Daoy (cell line): ENCODE measurements at places on chromosomes 3 and 15. TPM values are rescaled to one million over a fixed set of nuclear protein-coding genes. Genes with fewer than 3 reads are reported as not detected.
A peak's percentile ranks its signal among the peaks of the same experiment; 100 is the strongest.

The DNAH12 gene
- 0.06 TPM in 1 of 2 replicates, not detected in the other for total RNA-seq

The GABRB3 gene
- total RNA-seq: 3.3 and 6.6 TPM in 2 replicates

The CNTN3 gene
- 0.09 and 0.34 TPM in 2 replicates for total RNA-seq

The WNT7A gene
- 0.09 and 0.29 TPM in 2 replicates for total RNA-seq

The ACKR4 gene
- not detected in 2 replicates for total RNA-seq

The ANKUB1 gene
- not detected in 2 replicates for total RNA-seq

The CILP gene
- total RNA-seq: 0.03 TPM in 1 of 2 replicates, not detected in the other

The B2M gene
- 1,867 and 2,010 TPM in 2 replicates for total RNA-seq

The FAM43A gene
- total RNA-seq: 69.2 and 82.0 TPM in 2 replicates

The PLCH1 gene
- 1.5 and 2.0 TPM in 2 replicates for total RNA-seq

The OSTN gene
- total RNA-seq: 0.11 TPM in 1 of 2 replicates, not detected in the other

The DNAJA4 gene
- 1.6 TPM in 1 of 2 replicates, not detected in the other for total RNA-seq

The PRRT3 gene
- total RNA-seq: 0.46 and 0.57 TPM in 2 replicates

The POPDC2 gene
- total RNA-seq: 0.17 TPM in 1 of 2 replicates, not detected in the other

The UROC1 gene
- not detected in 2 replicates for total RNA-seq

DNA sequence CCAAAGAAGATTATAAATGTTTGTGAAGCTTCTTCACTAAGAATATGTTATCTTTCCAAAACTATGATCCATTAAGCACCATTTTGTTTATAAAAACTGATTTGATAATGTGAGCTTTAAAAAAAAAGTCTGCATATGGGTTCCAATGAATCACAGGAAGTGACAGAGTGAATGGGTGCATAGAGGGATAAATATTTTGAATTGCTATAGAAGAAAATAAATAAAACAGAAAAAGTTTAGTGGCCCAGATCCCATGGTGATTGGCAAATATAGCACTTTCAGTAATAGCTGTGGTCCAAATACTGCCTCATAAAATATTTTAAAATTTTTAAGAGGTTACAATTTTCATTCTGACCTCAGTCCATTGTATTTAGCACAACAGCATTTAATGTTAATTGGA lies 19.2 kb downstream of the CPA3 start:
- no peak for DNase-seq

DNA sequence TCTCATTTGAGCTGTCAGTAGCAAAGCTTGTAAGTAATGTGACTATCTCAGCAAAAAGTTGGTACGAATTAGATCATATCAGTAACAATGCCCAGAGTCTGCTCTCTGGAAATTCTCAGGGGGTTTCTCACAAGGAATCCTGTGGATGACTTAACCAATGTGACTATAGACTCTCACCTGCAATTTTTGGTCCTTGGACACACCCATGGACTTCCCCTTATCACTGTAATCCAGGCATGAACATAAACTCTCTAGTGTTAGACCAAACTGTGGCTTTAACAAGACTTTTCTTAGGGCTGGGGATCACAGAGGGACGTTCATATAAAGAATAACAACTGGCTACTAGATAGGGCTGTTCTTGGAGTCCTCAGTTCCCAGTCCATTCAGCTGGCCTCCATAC lies 3.9 kb upstream of the ZNF80 start:
- no peak for DNase-seq

GRCh38 chr3:178297740-178298139 lies 238.5 kb upstream of the KCNMB2 start:
- DNase-seq: no peak

DNA sequence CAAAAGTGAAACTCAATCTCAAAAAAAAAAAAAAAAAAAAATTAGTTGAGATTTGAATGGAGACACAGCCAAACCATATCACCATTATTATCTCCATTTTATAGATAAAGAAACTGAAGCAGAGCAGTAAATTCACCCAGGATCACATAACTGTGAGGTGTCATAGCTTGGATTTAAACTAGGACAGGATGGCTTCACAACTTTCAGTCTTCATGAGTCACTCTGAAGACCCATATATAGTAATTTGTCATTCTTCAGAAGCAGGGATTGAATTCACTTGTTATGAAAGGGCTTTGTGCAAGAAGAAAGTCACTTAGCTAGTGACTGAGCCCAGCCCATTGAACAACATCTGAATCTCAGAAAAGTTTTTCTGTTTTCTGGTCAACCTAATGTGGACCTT lies 60.5 kb upstream of the LRIG1 start:
- no peak for DNase-seq

DNA sequence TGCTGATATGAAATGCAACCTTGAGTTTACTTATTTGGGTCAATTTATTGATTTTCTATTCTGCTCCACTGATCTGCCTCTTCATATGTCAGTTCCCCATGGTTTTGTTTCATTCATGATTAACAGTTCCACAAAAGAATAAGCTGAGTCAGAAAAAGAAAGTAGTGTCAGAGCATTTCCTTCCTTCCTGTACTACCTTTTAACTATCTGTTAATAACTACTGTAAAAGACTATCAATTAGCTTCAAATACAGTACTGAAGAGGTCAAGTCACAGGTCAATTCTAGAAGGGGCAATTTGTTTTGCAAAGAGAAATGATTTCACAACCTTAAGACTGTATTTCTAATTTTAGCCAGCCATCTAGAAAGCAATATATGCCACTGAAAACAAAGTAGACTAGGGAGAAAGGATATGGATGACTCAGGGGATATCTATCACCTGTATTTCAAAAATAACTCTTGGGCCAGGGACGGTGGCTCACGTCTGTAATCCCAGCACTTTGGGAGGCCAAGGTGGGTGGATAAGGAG lies 129.5 kb downstream of the TFDP2 start:
- DNase-seq: no peak

GRCh38 chr3:41267975-41268640 lies 68.8 kb downstream of the CTNNB1 start:
- peak; percentile 93 for DNase-seq

DNA sequence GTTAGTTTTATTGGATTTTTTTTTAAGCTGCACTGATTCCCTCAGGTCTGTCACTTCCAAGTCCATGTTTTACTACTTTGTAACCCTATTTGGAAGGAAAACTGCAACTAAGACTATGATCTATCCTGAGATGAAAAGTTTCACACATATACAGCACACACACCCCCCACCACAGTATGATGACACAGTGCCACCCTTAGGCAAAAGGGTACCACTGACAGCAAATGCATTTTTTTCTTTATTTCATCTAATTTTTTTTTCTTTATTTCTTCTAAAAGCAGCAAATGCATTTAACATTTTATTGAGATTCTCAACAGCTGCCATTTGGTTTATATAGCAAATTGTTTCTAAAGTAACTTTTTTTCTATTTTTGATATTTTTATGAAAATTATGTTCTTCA lies 21.2 kb downstream of the NGRN start:
- peak; percentile 48 for DNase-seq

GRCh38 chr3:106824856-106825255 lies 552.4 kb upstream of the CCDC54 start:
- DNase-seq: peak; percentile 52

- no peak for DNase-seq
Measured at GRCh38 chr15:95503640-95504225, 826.8 kb upstream of the NR2F2 start.

DNA sequence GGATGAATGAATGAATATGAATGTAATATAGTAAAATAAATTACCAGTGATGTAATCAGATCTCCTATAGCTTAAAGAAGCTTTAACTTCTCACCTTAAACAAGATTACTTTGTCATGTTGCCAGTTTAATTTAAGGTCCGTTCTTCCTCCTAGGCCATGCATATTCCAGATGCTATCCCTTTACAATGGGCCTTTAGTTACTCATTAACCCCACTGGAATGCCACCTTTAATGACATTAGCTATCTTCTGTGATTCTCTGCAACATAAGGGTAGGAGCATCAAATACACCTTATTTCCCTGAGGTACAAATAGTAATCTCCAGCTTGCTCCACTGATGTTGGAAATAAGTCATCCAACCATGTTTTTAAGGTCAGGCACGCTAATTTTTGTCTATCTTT lies 63.0 kb upstream of the TIMP4 start:
- DNase-seq: no peak

GRCh38 chr3:146546366-146546965 lies 2.1 kb upstream of the PLSCR1 start:
- no peak for DNase-seq

GRCh38 chr3:101976473-101976872 lies 127.2 kb downstream of the NFKBIZ start:
- peak; percentile 25 for DNase-seq

DNA sequence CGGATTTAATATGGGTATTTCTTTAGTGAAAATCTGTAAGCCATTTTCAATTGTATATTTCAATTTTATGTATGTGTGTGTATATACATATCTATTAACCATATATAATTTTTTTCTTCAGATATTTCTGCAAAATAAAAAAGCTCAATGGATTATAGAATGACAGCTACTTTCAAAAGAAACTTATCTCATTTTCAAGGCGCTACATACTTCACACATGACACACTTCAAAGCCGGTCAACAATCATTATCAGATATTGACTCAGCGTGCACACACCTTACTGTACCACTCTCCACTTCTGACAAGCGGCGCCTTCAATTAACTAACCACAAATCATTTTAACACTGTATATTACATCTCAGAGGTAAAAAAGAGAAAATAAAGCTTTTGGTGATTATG lies 39.6 kb downstream of the ATP13A3 start:
- DNase-seq: no peak

GRCh38 chr15:68817304-68818065 lies 3.2 kb downstream of the ANP32A start:
- peak; percentile 71 for DNase-seq

- DNase-seq: peak; percentile 17
Measured at GRCh38 chr3:143973259-143974021, 1.8 kb downstream of the DIPK2A start.

GRCh38 chr15:37764733-37765191 lies 169.7 kb upstream of the TMCO5A start:
- peak; percentile 39 for DNase-seq

- no peak for DNase-seq
Measured at GRCh38 chr15:43893956-43894355, 67.2 kb downstream of the WDR76 start.

DNA sequence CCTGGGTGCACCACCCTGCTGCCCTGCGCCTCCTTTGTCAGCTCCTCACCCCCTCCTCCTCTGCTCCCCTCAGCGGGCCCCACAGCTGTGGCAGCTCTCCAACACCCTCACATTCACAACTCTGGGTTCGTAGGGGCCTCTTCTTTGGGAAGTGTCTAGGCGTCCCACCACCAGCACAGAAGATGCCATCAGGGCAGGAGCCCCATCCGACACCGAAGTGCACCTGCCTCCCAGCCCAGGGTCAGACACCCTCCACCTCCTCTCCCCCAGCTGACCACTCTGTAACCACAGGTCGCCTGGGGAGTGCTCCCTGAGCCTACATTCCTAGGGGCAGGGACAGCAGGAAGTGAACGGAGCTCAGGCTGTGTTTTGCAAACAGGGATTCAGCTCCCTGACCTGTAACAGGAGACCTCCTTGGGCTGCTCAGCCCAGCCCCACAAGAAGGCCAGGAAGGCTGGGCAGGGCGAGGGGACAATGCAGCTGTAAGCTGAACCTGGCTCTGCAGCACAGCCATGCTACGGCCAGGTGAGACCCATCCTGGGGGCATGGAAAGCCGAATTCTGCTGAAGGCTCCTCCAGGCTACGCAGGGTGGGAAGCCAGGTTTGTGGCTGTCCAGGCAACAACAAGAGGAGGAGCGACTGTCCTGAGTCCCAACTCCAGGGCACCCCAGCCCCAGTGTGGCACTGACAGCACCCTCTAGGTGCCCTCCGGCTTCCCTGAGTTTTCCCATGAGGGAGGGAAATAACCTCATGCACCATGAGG lies 269.0 kb downstream of the GOLGA6L6 start:
- DNase-seq: no peak
